Muscle of arm (tissue), 14 donors: ENCODE measurements at places on chromosomes 12 and 14. TPM values are rescaled to one million over a fixed set of nuclear protein-coding genes. Genes with fewer than 3 reads are reported as not detected.

The NEUROD4 gene
- not detected for polyA plus RNA-seq

The DUSP6 gene
- polyA plus RNA-seq = 56.5 TPM

The RFLNA gene
- polyA plus RNA-seq = 18.2 TPM

GRCh38 chr12:57549203-57549908, 488 bp upstream of the KIF5A start:
- DNase-seq = no peak

- DNase-seq = no peak
Measured at GRCh38 chr12:27505761-27506160, 18.2 kb upstream of the PPFIBP1 start.

- DNase-seq = peak; percentile 67
Measured at GRCh38 chr14:59425322-59425935, 39.8 kb downstream of the GPR135 start.
